ENCODE measurements at places on chromosomes 3 and 15. TPM values are rescaled to one million over a fixed set of nuclear protein-coding genes. Genes with fewer than 3 reads are reported as not detected.

DNA sequence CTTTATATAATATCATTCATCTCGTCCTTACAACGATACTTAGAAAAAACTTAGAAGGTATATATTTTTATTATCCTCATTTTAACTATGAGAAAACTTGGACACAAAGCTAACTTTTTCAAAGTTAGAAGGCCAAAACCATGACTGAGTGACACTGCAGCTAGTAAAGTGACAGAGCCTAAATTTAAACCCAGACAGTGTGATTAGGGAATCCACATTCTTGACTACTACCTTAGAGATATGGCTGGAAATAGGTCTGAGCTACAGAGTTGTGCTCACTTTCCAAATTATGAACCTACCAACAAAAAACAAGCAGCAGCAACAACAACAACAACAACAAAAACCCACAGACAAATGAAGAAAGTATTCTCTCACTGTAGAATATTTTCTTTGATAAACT, 236.2 kb downstream of the SCAPER start:
- H3K27me3 ChIP-seq: no peaks in the 10 kb centered on the region
- H3K27ac ChIP-seq: no peak overlapping the region
- H3K36me3 ChIP-seq: peaks cover 2% of the 10 kb centered on the region
- no peak overlapping the region for H3K4me3 ChIP-seq
- H3K4me1 ChIP-seq: no peaks in the 10 kb centered on the region

DNA sequence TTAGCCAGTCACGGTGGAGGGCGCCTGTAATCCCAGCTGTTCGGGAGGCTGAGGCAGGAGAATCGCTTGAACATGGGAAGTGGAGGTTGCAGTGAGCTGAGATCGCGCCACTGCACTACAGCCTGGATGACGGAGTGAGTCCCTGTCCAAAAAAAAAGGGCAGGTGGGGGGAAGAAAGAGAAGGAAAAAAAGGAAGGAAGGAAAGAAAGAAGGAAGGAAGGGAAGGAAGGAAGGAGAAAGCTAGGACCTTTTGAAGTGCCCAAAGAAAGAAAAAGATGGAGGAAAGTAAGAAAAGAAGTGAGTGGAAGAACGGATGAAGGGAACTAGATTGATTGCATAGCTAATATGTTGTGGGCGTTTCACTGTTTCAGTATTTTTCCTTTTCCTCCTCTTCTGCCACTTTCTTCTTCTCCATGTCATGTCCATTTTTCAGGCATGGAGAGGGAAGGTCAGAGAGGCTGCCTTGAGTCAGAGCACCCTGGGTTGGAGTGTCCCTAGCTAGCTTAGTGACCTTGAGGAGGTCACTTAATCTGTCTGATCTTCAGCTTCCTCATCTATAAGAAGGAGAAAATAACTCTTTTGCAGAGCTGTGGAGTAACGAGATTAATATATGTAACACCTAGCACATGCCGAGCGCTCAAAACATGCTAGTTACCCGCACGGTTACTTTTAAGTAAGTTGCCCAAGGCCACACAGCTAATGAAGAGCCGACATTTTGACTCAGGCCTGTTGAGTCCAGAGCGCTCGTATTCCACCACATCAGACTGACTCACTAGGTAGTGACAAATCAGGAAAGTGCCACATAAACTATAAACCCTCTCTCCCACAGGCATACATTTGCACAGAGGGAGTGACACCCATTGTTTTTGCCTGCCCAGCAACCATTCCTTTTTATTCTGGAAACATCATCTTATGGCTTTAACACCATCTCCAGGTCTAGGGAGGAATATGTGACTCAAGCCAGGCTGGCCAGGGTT, 42.2 kb downstream of the BHLHE40 start:
- H3K4me1 ChIP-seq: peaks cover 10% of the 10 kb centered on the region
- H3K4me3 ChIP-seq: no peak overlapping the region
- peak overlapping the region; percentile 14 for H3K27ac ChIP-seq
- H3K27me3 ChIP-seq: no peaks in the 10 kb centered on the region
- no peak for DNase-seq

Gene AMIGO3
- total RNA-seq: not detected

Gene ADAMTS17
- 8.9 TPM for total RNA-seq

Gene POU1F1
- not detected for total RNA-seq
